Hepatocyte (in vitro differentiated cells): ENCODE measurements at places on chromosomes 12 and 14.
A peak's percentile ranks its signal among the peaks of the same experiment; 100 is the strongest.

GRCh38 chr12:113260636-113261300, 39.5 kb downstream of the TPCN1 start:
- H3K36me3 ChIP-seq = no peaks in the 10 kb centered on the region
- no peak overlapping the region for H3K4me3 ChIP-seq
- peaks cover 7% of the 10 kb centered on the region for H3K4me1 ChIP-seq

DNA sequence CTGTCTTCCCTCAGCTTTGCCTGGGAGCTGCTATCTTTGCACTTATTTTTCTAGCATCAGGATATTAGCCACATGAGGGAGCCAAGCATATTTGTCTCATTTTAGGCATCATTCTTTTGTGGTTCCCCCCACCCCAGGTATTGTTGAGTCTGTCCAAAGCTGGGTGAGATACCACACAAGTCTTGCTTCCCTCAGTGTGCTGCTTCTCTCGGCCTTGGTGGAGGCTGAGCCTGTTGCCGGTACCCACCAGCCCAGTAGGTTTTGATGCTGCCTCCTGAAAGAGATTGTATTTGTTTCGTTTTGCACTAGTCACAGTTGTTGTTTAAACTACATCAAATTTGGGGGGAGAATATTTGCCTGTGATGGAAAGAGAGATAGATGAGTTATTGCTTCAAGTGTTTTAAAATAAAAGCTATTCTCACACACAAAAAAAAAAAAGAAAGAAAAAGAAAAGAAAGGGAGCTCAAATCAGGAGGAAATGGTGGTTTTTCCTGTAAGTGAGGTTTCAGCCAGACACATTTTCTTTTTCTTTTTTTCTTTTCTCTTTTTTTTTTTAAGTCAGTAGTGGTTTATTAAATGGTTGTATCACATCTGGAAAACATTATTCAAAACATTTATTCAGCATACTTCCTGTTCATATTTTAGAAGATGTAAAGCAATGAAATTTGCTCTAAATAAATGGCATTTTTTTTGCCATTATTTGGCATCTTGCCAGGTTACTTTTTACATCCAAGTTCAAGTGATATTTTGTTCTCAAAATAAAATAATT, 58.5 kb downstream of the SLC4A8 start:
- no peak for DNase-seq
- no peaks in the 10 kb centered on the region for H3K36me3 ChIP-seq
- H3K27ac ChIP-seq = no peak overlapping the region
- no peak overlapping the region for H3K4me3 ChIP-seq
- H3K4me1 ChIP-seq = no peaks in the 10 kb centered on the region

DNA sequence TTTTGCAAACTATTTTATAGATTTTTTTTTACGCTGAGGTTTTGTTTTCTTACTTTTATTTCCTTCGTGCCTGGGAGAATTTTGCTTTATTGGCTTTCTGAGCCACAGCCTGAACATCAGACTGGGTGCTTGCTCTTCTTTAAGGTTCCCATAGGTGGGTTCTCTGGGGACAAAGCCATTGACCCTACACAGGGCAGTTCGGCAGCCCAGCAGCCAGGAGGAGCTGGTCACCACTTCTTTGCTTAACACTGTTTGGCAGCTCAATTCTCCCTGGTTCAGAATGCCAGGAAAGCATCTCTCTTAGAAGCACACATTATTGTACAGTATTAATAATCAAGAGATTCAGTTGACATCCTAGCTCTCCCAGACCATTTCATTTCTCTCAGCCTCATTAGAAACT, 140.8 kb upstream of the NEDD1 start:
- DNase-seq = no peak
- H3K27ac ChIP-seq = no peak overlapping the region
- H3K4me3 ChIP-seq = no peak overlapping the region
- no peaks in the 10 kb centered on the region for H3K4me1 ChIP-seq
- H3K27me3 ChIP-seq = no peaks in the 10 kb centered on the region

- no peak overlapping the region for H3K27ac ChIP-seq
- H3K4me3 ChIP-seq = no peak overlapping the region
- no peaks in the 10 kb centered on the region for H3K27me3 ChIP-seq
- H3K36me3 ChIP-seq = no peaks in the 10 kb centered on the region
- H3K4me1 ChIP-seq = no peaks in the 10 kb centered on the region
These were observed 23.2 kb downstream of the AP5M1 start for GRCh38 chr14:57291692-57292647.

GRCh38 chr12:53191885-53192530, 11.3 kb upstream of the CSAD start:
- no peaks in the 10 kb centered on the region for H3K27me3 ChIP-seq
- H3K36me3 ChIP-seq = no peaks in the 10 kb centered on the region
- no peak for DNase-seq
- no peak overlapping the region for H3K27ac ChIP-seq

DNA sequence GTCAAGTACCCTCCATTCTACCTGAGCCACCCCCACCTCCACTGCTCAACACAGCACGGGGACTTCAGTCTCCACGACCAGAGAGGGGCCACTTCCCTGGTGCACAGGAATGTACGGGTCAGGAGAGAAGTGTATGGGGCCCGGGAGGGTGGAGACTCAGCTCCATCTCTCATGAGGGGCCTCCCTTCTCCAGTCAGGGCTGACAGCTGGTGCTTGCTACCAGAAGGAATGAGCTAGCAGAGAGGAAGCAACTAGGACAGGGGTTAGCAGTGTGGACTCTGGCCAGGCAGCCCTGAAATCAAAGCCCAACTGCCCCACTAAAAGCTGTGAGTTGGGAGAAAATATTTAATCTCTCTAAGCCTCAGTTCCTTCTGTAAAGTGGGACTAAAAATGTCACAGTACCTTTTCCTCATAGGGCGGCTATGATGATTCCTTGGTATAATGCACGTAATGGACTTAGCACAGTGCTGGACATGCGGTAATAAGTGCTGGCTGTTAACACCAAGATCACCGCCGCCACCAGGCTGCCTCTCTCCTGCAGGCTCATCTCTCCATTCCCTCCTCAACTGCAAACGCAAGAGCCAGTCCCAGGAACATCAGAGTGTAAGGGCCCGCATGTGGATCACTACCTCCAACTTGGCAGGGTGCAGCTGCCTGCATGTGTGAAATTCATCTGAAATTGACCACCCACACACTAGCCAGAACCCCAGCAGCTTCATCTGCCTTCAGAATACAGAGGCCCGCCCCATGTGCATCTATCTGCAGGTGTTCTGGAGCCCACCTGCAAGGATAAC, 14.6 kb downstream of the ACTN1 start:
- H3K4me3 ChIP-seq = no peak overlapping the region
- peaks cover 56% of the 10 kb centered on the region for H3K4me1 ChIP-seq
- peak; percentile 64 for DNase-seq
- no peaks in the 10 kb centered on the region for H3K27me3 ChIP-seq
- no peaks in the 10 kb centered on the region for H3K36me3 ChIP-seq

DNA sequence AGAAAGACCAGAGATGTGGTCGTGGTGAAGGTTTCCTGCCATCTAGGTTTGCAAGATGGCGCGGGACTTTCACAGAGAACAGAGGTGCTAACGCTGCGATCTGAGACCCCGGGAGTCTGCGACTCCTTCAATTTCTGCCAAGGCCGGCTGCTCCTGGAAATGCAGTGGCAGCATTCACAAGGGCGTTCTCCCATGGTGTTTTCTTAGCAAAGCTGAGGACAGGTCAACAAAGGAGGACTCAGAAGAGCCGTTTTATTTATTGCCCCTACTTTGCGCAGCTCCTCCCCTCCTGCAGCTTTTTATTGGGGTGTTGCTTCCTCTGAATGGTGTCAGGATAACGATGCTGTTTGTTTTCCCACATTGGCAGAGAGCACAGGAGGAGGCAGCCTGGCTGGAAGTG, 86.3 kb downstream of the TMEM132C start:
- H3K4me1 ChIP-seq = no peaks in the 10 kb centered on the region
- no peaks in the 10 kb centered on the region for H3K36me3 ChIP-seq
- H3K27me3 ChIP-seq = no peaks in the 10 kb centered on the region
- H3K27ac ChIP-seq = no peak overlapping the region

GRCh38 chr12:5328669-5329517, 103.0 kb upstream of the NTF3 start:
- H3K27me3 ChIP-seq = no peaks in the 10 kb centered on the region
- no peak overlapping the region for H3K4me3 ChIP-seq
- peak overlapping the region; percentile 23 for H3K27ac ChIP-seq
- no peaks in the 10 kb centered on the region for H3K36me3 ChIP-seq
- H3K4me1 ChIP-seq = no peaks in the 10 kb centered on the region

- peak overlapping the region; percentile 84 for H3K4me3 ChIP-seq
- no peaks in the 10 kb centered on the region for H3K27me3 ChIP-seq
- peak overlapping the region; percentile 72 for H3K27ac ChIP-seq
- H3K4me1 ChIP-seq = peaks cover 21% of the 10 kb centered on the region
- no peaks in the 10 kb centered on the region for H3K36me3 ChIP-seq
- no peak for DNase-seq
These were observed 844 bp downstream of the GLTP start for GRCh38 chr12:109879351-109880042.

DNA sequence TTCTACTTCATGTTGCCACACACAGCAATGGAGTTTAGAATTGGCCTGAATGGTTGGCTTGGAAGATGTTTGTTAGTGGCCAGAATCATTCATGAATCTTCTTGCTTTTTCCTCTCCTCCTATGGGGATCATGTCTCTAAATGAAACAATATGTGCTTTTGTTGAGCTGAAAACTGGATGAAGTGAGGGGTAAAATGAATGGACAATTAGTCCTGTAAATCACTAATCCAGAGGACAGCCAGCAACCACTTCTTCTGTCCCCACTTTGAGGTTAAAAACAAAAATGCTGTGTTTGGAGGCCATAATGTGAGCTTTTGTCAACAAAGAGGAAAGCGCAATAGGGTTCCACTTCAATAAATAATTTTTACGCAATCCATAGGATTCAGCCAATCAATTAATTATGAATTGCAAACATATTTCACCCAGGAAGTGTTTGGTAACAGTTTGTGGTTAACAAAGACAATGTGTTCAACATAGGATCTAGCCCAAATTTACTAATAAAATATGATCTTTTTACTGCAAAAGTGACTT, 30.3 kb upstream of the AMIGO2 start:
- H3K27ac ChIP-seq = no peak overlapping the region
- H3K36me3 ChIP-seq = no peaks in the 10 kb centered on the region
- no peaks in the 10 kb centered on the region for H3K27me3 ChIP-seq
- H3K4me3 ChIP-seq = no peak overlapping the region
- H3K4me1 ChIP-seq = no peaks in the 10 kb centered on the region

GRCh38 chr14:24876996-24877395, 173.0 kb downstream of the STXBP6 start:
- H3K4me1 ChIP-seq = peaks cover 7% of the 10 kb centered on the region
- no peaks in the 10 kb centered on the region for H3K27me3 ChIP-seq
- no peak overlapping the region for H3K27ac ChIP-seq
- no peaks in the 10 kb centered on the region for H3K36me3 ChIP-seq
- no peak for DNase-seq

GRCh38 chr14:91413547-91414474, 3.8 kb downstream of the CCDC88C start:
- peak; percentile 86 for DNase-seq
- peaks cover 21% of the 10 kb centered on the region for H3K4me1 ChIP-seq
- H3K27me3 ChIP-seq = no peaks in the 10 kb centered on the region
- H3K4me3 ChIP-seq = no peak overlapping the region
- H3K27ac ChIP-seq = peak overlapping the region; percentile 53
